ENCODE measurements at places on chromosomes 5 and 9. TPM values are rescaled to one million over a fixed set of nuclear protein-coding genes. Genes with fewer than 3 reads are reported as not detected.

The IL4 gene
- not detected for total RNA-seq

The BDP1 gene
- 17.7 TPM for total RNA-seq

- H3K4me1 ChIP-seq: peaks cover 5% of the 10 kb centered on the region
- no peaks in the 10 kb centered on the region for H3K36me3 ChIP-seq
- H3K4me3 ChIP-seq: no peak overlapping the region
- no peaks in the 10 kb centered on the region for H3K27me3 ChIP-seq
- DNase-seq: no peak
These were observed 71.3 kb downstream of the TMC1 start for GRCh38 chr9:72592502-72593403.

GRCh38 chr5:151214614-151215545, 9.0 kb downstream of the CCDC69 start:
- peak overlapping the region; percentile 88 for H3K27ac ChIP-seq
- H3K36me3 ChIP-seq: no peaks in the 10 kb centered on the region
- DNase-seq: no peak
- no peak overlapping the region for H3K4me3 ChIP-seq
- H3K4me1 ChIP-seq: peaks cover 76% of the 10 kb centered on the region

DNA sequence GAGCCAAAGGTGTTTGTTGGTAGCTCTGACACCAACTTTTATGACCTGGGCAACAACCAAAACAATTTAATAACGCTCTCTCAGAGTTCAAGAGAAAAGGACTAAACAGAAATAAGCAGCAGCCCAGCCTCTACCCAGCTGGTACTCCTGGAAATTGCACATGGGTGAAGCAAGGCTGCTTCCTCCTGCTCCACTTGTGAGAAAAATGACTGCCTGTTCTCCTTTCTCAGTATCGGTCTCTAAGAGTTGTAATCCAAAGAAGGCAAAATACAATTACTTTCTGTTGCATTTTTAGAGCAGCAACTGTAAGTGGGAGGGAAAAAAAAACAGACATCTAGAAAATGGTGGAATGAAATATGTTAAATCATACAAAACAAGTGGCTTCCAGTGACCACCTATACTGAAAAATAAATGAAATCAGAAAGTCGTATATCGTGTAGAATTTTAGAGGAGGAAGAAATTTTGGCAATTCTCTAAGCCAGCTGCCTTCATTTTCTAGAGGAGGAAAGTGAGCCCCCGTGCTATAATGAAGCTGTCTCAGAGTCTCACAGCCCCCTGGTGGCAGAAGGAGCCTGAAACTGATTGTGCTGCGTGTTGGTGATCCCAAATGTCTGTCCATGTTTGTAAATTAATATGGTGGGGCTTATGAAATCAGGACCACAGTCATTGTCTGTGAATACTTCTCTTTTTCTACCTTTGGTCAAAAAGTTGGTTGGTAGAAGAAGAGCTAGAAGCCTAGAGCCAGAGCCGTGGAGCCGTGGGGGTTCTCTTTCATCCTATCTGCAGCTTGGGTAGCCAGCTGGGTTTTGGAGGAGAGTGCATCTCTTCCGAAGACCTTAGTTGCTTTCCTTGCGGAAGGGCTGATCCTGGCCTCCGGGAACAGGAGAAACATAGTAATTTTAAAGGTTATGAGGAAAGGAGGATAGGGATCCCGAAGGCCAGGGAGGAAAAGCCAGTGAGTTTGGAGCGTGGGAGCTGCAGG, 139.9 kb downstream of the PIP5K1B start:
- H3K4me3 ChIP-seq: no peak overlapping the region
- peaks cover 7% of the 10 kb centered on the region for H3K4me1 ChIP-seq
- no peaks in the 10 kb centered on the region for H3K27me3 ChIP-seq
- no peak overlapping the region for H3K27ac ChIP-seq
- DNase-seq: peak; percentile 22
